ENCODE measurements at places on chromosomes 3 and 15.

- peak; percentile 49 for DNase-seq
Observed at GRCh38 chr15:83919319-83919830, 265.5 kb downstream of the ADAMTSL3 start.

- DNase-seq = peak; percentile 54
Observed at GRCh38 chr15:43253431-43254403, 13.0 kb downstream of the TGM5 start.

GRCh38 chr3:194086388-194087075 is 49.4 kb upstream of the HES1 start:
- no peak for DNase-seq

GRCh38 chr3:58723173-58723572 is 56.6 kb upstream of the FAM3D start:
- DNase-seq = no peak

GRCh38 chr15:57505949-57506391 is 85.7 kb upstream of the MYZAP start:
- DNase-seq = no peak

GRCh38 chr15:72614810-72615532 is 39.5 kb upstream of the GOLGA6B start:
- no peak for DNase-seq

GRCh38 chr15:89615135-89615534 is 39.9 kb downstream of the TICRR start:
- DNase-seq = no peak

- no peak for DNase-seq
Observed at GRCh38 chr15:81047928-81048327, 47.2 kb downstream of the TLNRD1 start.

DNA sequence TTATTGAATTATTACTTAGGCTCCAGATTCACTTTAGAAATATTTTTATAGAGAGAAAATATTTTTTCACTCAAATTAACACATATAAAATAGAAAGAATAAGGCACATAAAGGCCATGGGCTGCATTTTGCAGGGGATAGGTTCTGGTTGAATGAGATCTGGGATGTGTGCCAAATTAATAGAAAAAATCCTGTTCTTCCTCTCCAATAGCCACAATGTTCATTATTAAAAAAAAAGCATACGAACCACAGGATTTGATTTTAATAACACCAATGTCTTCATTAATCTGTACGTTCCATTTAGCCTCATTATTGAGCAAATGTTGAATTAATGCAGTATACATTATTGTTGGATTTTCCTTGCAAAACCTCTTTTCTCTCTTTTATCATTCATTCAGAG is 622.8 kb upstream of the AGTR1 start:
- no peak for DNase-seq

DNA sequence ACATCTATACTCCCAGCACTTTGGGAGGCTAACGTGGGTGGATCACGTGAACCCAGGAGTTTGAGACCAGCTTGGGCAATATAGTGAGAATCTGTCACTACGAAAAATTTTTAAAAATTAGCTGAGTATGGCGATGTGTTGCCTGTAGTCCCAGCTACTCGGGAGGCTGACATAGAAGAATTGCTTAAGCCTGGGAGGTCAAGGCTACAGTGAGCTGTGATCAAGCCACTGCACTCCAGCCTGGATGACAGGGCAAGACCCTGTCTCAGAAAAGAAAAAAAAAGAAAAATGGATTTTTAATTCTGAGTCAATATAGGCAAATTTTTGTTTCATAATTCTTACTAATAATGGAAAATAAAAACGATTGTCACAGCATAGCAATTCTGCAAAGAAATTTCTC is 13.3 kb downstream of the C3orf49 start:
- DNase-seq = no peak

GRCh38 chr15:68921926-68922325 is 8.4 kb upstream of the SPESP1 start:
- no peak for DNase-seq

GRCh38 chr15:38696790-38697495 is 132.3 kb upstream of the RASGRP1 start:
- DNase-seq = no peak

DNA sequence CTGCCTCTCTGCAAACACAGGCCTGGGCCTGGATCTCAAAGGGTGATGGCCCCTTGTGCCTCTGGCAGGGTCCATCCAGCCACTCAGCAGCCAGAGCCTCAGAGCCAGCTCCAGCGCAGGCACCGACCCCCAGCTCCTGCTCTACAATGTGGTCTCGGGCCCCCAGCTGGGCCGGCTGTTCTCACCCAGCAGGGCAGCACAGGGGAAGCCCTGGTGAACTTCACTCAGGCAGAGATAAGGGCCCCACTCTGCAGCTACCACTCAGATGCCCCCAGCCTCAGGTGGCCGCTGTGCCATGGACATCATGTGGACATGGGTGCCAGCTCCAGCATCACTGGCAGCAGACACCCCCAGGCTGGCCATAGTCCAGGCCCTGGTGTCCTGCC is 173.1 kb downstream of the TBC1D2B start:
- DNase-seq = no peak

GRCh38 chr3:71102111-71102983 is 481.2 kb downstream of the FOXP1 start:
- DNase-seq = no peak

- no peak for DNase-seq
Observed at GRCh38 chr15:51367322-51367976, 26.0 kb downstream of the GLDN start.

DNA sequence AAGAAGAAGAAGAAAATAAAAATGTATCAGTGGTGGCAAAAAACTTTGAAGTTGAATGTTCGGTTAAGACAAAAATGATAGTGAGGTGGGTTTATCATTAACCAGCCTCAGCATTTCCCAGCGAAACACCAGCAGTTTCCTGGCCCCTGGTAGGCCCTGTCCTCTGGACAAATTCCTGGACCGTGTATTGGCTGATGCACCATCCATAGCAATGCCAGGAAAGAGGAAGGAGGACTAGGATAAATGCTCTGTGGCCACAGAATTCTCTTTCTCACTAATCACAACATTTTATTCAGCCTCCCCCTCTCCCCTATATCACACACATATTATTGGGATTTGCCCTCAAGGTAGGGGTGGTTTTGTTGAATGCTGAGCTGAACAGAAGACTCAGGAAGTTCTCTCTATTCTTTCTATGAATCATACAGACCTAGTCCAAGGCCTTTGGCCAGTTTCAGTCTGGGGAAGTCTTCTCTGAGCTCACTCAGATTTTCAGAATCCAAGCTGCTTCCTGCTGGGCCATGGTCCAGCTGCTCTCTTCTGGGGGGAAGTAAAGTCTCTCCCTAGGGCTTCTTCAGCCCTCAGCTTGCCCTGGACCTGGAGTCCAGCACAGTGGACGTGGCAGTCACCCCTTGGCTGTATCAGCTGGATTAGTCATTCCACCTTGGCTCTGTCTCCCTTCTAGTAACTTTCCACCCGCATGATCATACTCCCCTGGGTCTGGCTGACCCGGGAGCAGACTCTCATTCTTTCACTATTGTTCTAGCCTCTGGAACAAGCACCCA is 27.6 kb downstream of the SLC28A1 start:
- no peak for DNase-seq

GRCh38 chr15:89068325-89068784 is 19.9 kb upstream of the ABHD2 start:
- peak; percentile 87 for DNase-seq

DNA sequence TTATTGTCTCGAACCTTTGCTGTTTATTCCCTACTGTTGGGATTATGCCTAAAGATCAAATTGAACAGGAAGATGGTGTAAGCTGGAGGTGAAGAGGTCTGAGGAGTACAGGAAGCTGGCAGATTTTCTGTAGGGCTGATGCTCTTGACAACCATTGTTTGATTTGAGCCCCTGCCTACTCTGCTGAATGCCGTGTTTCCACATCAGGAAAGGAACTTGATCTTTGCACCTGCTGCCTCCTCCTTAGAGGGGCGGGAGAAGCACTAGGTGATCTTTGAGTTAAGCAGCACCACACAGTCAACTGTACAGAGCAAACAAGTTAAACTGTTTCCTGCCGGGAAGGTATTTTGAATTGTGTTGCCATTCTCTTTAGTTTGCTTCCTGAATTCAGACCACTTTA is 364.6 kb upstream of the EPHA6 start:
- no peak for DNase-seq

- DNase-seq = no peak
Observed at GRCh38 chr15:80641384-80641783, 53.7 kb upstream of the ABHD17C start.

GRCh38 chr3:57889807-57890206 is 118.4 kb upstream of the FLNB start:
- no peak for DNase-seq

GRCh38 chr15:32952901-32953532 is 235.2 kb downstream of the GREM1 start:
- no peak for DNase-seq

GRCh38 chr3:23807424-23808015 is 1.8 kb downstream of the UBE2E1 start:
- DNase-seq = no peak

DNA sequence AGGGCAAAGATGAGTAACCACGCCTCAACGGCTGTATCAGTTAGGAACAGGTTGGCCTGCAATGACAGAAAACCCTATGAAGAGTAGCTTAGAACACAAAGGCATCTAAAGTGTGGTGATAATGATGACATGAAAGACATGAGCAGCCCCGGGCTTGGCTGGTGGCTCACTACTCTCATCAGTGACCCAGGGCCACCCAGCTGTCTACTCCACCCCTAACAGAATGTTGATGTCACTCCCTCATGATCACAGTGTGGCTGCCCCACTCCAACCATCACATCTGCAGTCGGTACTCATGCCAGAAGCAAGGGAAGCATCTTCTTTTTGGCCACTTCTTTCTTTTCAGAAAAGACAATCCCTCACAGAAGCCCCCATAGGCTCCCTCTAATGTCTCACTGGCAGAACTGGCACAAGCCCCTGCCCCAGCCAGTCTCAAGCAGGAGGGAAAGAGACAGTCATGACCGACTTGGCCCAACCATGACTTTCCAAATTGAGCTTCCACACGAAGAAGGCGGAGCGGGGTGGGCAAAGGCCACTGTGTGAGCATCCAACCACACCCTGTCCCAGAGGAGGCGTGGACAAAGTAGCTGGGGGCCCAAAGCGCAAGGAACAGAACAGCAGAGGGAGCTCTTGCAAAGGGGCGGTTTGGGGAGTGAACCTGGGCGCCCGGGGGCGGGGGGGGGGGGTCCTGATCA is 72.0 kb upstream of the IQSEC1 start:
- no peak for DNase-seq

GRCh38 chr3:45844616-45845015 is 2.7 kb upstream of the LZTFL1 start:
- DNase-seq = no peak

DNA sequence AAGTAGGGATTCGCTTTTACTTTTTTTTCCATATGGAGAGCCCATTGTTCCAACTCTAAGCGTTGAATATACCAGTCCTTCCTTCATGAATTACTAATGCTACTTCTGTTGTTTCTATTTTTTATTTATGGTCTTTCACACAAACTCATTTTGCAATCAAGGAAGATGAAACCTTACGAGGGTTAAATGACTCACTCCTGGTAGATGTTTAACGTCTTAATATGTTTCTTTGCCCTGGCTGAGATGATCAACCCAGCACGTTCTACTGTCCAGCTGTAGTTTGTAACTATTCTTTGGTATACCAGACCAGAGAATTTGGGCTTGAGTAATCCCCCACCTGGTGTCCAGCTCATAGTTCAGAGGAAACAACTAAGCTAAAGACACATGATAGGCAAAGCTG is 23.1 kb downstream of the CDCP1 start:
- DNase-seq = no peak
